Gastroesophageal sphincter (tissue), 4 donors: ENCODE measurements at places on chromosomes 2 and 18.
A peak's percentile ranks its signal among the peaks of the same experiment; 100 is the strongest.

GRCh38 chr2:121625953-121626352 is 23.3 kb downstream of the CLASP1 start:
- no peak for ATAC-seq

DNA sequence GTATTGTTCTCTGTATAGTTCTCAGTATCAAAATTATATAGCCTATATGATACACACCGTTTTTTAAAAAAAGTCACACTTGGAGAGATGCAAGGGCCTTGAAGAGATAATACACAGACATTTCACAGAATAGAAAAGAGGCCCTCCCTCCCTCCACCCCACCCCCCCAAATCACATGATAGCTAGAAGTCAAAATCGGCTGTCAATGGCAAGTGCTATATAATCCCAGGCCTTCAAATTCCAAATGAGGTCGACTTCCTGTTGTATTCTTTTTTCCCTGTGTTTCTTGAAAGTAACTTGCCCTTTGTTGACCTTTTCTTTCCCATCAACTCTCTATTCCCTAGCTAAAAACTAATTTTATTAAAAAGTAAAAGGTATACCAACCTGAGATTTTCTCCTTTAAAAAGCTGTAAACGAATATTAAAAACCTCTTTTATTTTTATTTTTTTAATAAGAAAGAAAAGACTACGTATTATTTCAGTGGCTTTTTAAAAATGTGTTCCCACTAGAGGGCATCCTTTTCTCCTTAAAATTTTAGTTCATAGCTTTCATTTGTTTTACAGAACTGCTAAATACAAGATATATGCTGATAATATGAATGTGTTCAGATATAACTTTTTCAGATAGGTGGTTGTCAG is 46.6 kb downstream of the KCMF1 start:
- ATAC-seq: no peak

DNA sequence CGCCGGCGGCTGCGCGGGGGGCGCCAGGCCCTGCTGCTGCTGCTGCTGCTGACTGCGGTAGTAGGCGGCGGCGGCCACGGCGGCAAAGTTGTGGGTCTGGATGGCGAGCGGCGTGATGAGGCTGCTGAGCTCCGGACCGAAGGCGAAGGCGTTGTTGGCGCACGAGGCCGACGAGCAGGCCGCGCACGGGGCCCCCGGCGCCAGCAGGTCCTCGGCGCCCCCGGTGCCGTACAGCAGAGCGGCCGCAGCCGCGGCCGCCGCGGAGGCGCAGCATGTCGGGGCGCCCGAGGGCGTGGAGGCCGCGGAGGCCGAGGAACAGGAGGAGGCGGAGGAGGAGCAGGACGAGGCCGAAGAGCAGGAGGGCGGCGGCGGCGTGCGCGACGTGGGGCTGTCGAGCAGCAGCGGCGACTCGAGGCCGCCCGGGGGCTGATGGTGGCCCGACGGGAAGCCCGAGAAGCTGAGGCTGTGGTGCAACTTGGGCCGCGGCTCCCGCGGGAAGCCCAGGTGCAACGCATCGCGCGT is 1.8 kb downstream of the ZFP36L2 start:
- ATAC-seq: no peak

- peak; percentile 99 for ATAC-seq
Measured at GRCh38 chr2:171922230-171923022, at the start of gene HAT1. Gene HAT1 (plus strand): TSS chr2:171922461. CDS start chr2:171922501, 40 bp downstream.

- ATAC-seq: no peak
Measured at GRCh38 chr2:105609746-105610402, 134.8 kb upstream of the NCK2 start.

- ATAC-seq: peak; percentile 56
Measured at GRCh38 chr2:130336877-130337734, 5.6 kb upstream of the IMP4 start.
